ENCODE measurements at places on chromosomes 4 and X.

DNA sequence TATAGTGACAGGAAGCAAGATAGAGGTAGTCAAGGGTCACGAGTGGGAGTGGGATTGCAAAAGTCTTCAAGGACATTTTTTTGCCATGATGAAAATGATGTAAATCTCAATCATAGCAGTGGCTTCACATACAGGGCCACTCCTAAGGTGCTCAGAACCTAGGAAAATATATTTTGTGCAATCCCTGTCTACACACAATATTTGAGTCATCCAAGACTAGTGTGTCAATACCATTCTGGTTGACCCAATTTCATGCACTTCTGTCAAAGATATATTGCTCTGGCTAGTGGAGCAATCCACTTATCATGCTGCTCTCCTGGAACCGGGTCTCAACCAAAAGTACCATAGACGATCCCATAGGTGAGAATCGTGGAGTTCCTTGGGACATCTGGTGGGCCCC lies 24.2 kb upstream of the XPNPEP2 start:
- DNase-seq: no peak

DNA sequence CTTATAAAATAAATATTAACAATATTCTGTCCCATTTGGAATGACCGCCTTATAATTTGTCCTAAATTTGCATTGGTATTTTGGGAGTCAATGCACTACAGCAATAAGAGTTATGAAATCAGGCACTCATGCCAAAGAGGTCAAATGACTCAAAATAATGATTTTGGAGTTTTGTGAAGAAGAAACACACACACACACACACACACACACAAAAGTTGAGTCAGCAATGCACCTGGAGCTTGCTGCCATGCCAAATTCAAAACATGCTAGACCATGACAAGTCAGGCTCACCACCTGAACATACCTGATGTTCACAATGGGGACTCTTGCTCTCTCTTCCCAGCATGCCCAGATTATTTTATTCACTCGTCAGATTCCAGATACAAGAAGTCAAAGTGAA lies 56.7 kb downstream of the PROM1 start:
- no peak for DNase-seq

DNA sequence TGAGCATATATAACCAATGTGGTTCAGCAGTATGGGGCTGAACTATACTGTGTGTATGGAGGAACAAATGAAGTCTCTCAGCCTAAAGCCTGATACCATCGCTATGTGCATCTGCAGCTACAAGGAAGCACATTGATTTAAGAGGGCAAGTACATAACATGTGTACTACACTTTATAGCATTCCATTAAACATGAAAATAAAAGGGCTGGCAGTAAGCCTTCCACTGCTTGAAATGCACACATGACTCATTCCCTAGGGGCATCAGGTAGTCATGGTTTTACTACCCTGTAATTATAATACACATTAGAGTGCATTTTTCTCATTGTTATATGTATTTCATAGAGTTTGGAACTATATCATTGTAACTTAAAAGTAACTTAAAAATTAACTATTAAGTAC lies 51.2 kb downstream of the SMARCA1 start:
- no peak for DNase-seq

DNA sequence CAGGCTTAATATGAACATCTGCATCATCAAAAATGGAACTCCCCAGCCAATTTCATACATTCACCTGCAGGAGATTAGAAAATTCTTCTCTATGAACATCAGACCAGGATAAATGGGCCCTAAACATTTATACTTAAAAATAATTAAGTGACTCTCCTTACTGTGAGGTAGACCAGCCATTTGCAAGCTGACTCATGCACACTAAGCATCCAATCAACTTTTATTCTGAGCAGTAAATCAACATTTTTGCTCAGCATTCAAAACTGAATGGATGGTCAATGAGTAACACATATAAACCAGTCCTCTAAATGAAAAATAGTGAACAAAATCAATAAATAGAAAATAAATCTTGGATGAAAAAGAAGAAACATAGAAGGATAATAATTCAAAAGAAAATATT lies 19.9 kb upstream of the PCDH10 start:
- DNase-seq: no peak

GRCh38 chr4:3747581-3747904 lies 18.6 kb upstream of the ADRA2C start:
- DNase-seq: no peak

DNA sequence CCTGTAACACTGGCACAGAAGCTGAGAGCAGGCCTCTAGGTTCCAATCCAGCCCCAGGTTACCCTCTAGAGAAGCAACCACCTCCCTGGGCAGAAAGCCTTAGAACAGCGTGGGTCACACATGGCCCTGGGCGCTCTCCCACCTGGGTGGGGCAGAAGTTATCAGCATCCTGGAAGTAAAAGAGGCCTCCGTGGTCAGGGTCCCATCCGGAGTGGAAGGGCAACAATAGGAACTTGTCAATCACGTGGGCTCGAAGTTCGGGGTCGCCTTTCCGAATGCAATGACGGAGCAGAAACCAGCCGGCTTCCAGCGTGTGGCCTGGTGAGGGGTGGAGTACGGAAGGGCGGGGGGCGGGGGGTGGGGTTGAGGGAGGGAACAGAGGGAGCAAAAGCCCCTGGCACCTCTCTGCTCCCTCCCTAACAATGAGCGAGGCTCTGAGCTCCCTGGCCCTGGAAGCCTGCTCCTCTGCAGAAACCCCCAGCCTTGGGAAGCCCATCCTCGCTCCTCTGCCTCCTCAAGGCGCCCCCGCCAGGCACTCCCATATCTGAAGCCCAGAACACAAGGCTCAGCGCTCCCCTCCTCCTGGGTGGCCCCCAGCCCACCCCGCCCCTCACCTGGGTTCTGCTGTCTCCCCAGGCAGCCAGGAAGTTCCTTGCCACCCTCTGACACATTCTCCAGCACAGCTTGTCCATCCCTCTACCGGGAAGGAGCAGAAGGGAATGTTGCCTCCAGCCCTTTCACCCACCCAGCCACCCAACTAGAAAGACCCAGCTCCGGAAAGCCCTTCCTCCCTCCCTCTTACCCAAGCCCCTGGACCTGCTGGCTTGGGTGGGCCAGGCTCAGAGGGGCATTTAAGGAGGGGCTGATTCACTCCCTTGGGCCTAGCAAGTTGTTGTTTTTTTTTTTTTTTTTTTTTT lies 2.8 kb downstream of the RENBP start:
- no peak for DNase-seq

- DNase-seq: no peak
Measured at GRCh38 chr4:78754872-78755271, 21.3 kb upstream of the BMP2K start.

GRCh38 chr4:5845035-5845905 lies 47.6 kb downstream of the CRMP1 start:
- DNase-seq: no peak

- DNase-seq: no peak
Measured at GRCh38 chrX:153411988-153412574, 809 bp downstream of the ZFP92 start.

DNA sequence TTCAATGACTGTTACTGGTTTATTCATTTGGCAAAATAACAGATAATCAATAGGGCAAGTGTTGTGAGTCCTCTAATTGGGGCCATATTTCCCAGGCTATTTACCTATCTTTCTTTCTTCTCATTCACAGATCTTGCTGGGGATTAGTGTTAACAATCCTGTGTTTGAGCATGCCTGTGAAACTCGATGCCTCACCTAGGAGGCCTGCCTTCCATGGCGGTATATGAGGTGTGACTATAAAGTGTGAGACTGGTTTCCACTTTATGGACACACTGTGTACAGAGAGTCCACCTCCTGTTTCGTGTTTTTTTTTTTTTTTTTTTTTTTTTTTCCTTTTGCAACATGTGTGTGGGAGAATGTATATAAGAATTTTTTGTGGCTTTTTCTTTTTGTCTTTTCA lies 199.3 kb downstream of the BMPR1B start:
- no peak for DNase-seq

GRCh38 chr4:139275281-139275735 lies 4.7 kb downstream of the MGARP start:
- no peak for DNase-seq

DNA sequence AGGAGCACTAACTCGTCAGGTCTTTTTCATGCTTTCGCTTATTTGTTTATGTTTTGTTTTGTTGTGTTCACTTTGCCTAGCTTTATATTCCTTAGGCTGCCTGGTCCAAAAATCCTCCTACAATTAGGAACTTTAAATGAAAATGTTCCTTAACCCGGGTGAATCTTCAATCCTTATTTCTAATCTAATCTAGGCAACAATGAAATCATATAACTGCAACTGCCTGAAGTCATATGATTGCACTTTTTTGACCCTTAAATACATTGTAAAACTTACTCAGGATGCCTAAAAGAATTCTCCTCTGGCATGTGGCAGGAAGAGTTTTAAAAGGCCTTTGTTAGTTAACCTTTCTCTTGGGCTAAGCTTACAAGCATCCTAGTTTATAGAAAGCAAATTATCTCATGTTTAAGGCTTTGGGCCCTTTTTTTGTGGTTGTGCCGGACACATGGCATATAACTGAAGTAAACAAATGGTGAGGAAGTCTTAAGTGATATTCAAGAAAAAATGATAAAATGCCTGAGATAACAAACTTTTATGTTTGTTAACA lies 279.4 kb downstream of the FAT4 start:
- DNase-seq: no peak

- no peak for DNase-seq
Measured at GRCh38 chr4:140054861-140055260, 99.1 kb downstream of the MAML3 start.

DNA sequence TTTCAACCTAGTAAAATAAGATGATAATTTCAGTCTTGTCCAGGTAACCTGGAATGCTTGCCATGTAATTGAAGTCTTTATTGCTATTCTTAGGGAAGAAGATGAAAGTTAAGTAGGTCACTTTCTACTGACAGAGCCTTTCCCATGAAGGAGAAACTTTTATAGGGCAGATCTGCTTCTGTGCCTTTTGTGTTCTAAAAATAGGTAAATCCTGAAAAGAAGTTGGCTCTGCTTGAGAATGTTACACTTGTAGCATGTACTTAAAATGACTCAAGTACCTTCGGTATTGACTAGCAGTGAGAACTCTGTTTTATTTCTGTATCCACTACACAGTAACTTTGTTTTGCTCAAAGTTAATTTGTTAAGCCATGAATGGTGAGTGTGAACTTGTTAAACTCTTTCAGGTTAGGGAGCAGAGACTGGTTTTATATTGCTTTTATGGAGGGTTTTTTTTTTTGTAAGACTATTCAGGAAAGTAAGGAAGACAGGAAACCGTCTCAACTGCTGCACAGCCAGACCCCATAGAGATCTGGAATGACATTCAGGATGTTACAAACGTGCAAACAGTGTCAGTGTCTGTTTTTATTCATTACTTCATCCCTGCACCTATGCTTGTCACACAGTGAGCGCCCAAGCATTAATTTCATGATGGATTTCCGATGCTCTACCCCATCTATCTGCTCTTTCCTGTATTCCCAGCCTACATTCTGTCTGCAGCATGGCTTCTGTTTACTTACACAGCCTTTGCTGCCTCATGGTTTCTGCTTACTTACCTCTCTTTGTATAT lies 53.0 kb downstream of the SEPTIN11 start:
- DNase-seq: no peak

GRCh38 chr4:39730072-39730471 lies 32.1 kb downstream of the UBE2K start:
- DNase-seq: no peak

GRCh38 chrX:84715315-84715714 lies 213.1 kb upstream of the HDX start:
- DNase-seq: no peak

- no peak for DNase-seq
Measured at GRCh38 chr4:25852103-25852502, 10.7 kb downstream of the SEL1L3 start.

DNA sequence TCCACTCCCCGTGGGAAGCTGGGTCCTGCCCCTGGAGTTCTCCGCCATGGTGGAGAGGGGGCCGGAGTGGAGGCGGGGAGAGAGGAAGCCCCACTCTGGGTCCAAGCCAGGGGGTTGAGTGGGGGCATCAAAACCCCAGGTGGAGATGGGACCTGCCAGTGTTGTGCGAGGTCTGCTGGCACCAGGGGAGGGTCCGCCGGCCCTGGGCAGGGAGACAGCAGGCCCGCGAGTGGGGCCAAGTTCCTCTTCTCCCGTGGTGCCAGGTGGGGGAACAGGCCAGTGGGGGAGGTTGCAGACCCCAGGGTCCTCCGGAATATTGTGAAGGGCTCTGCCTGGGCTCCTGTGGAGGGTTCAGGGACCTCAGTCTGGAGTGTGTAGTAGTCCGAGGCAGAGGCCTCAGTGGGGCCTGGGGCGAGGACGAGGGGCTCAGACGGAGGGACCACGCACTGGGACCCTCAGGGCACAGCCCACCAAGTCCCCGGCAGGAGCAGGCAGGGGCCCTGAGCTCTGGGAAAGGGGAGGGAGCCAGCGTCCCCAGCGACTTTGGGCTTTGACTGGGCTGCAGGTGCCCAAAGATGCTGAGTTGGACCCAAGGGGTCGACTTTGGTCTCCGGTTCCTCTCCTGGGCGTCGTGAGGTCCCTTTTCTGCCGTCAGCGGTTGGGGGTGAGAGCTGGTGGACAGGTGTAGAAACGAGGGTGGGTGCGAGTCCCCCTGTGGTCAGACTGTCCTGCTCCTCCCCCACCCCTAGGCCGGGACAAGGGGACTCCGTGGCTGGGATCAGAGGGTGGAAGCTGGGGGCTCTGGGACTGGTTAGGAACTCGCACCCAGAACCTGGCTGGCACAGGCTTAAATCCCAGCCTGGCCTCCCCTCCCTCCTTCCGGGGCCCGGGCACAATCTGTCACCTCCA lies 43.8 kb upstream of the NKX1-1 start:
- no peak for DNase-seq

DNA sequence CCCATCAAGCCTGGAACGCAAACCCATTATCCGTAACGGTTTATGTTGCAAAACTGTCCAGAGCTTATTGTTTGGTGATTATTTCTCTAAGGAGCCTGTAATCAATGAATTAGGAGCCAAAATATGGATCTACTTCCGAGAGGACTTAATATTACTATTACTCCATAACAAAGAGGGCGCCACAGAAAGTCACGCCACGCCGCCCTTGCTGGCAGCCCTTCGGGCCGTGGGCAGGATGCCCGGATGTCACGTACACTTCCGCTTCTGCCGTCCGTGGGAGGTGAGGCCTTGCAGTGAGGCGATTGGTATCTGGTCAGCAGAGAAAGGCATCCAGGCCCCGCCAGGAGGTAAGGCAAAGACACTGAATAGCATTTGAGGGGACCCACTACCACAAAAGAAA lies at the start of gene MAGEB10:
Gene MAGEB10, plus strand, starts transcription at position 301 of the 400 bp plus-strand sequence. CDS start 13,317 bp downstream, outside the sequence.
- no peak for DNase-seq
